ENCODE measurements at places on chromosomes 5 and 9. TPM values are rescaled to one million over a fixed set of nuclear protein-coding genes. Genes with fewer than 3 reads are reported as not detected.
A peak's percentile ranks its signal among the peaks of the same experiment; 100 is the strongest.

The AFAP1L1 gene
- 3.6 TPM for total RNA-seq

The TLX3 gene
- total RNA-seq: not detected

The SLC6A19 gene
- not detected for total RNA-seq

DNA sequence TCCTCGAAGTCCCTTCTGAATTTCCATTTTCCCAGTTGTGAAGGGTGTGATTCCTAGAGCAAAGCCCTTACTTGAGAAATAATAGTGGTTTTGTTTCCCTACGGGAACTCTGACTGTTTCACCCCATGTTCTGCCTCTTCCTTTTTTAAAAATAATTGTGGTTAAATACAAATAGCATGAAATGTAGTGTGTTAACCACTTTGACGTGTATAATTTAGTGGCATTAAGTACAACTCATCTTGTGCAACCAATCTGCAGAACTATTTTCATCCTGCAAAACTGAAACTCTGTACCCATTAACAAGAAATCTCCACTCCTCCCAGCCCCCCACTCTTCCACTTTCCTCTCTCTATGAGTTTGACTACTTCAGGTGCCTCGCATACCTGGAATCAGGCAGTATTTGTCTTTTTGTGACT, 35.6 kb upstream of the HAND1 start:
- no peak for DNase-seq

DNA sequence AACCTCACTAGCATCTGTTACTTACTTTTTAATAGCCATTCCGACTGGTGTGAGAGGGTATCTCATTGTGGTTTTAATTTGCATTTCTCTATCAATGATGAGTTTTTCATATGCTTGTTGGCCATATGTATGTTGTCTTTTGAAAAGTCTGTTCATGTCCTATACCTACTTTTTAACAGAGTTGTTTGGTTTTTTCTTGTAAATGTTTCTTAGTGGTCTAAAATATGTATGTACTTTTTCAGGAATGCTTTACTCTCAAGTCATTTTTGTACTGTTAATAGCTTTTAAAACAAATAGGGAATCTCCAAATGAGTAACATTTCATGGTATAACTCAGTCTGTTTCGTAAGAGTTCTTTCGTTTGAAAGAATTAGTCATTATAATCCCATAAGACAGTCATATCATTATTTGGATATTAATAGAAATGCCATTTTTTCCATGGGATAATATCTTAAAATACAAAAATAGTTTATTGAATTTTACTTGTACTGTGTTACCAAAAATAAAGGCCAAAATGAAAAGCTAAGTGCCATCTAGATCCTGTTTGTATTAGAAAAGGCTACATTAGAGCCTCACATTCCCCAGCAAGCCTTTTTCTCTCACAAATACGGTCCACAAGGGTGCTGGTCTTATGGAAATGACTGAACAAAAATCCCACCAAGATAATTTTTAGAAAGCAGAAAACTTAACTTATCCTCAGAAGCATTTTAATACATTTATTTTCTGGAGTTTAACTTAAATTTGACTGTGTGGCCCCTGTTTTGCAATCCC, 247.7 kb downstream of the PJA2 start:
- no peak for DNase-seq

DNA sequence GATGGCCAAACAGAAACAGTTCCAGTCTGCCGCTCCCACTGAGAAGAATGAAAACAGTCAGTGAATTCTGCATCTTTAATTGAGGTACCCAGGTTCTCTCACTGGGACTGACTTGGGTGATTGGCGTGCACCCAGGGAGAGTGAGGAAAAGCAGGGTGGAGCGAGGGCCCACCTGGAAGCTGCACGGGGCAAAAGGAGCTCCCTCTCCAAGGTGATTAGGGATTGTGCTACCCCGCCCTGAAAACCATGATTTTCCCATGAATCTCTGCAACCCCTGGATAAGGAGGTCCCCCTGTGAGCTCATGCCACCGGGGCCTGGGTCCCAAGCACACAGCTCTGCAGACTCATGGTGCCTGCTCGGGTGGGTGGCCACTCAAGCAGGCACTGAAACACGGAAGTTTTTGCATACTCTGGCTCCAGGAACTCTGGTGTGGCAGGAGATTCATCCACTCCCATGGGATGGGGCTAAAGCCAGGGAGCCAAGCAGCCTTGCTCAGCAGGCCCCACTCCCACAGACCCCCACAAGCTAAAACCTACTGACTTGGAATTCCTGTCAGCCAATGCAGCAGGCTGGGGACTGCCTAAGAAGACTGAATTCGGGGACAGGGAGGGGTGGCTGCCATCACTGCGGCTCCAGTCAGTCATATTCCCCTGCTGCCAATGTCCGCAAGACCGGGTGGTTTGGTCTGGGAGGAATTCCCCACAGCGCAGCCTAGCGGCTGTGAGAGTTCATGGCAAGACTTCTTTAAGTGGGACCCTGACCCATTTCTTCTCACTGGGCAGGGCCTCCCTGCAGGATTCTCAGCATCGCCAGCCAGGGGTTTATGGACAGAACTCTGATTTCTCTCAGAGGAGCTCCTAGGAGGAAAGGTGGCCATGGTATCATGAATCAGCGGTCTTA, 652.2 kb upstream of the RGMB start:
- no peak for DNase-seq

DNA sequence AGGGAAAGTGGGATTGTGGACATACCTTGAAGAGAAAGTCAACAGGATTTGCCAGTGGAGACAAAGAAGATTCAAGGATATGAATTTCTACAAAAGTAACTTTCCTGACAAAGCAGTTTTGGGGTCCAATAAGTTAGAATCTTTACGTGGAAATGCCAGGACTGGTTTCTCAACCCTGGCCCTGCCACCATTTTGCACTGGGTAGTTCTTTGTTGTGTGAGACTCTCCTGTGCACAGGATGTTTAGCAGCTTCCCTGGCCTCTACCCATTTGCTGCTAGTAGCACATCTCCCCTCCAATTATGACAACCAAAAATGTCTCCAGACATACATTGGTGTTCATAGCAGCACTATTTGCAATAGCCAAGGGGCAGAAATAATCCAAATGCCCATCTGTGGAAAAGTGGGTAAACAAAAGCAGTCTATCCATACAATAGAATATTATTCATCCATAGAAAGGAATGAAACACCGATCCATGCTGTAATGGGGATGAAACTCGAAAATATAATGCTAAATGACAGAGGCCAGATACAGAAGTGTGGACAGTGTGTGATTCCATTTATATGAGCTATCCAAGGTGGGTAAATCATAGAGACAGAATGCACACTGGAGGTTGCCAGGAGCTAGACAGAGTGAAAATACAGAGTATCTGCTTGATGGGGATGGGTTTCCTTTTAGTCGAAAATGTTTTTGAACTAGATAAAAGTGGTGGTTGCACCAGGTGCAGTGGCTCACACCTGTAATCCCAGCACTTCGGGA, 91.4 kb downstream of the NSUN2 start:
- DNase-seq: no peak

DNA sequence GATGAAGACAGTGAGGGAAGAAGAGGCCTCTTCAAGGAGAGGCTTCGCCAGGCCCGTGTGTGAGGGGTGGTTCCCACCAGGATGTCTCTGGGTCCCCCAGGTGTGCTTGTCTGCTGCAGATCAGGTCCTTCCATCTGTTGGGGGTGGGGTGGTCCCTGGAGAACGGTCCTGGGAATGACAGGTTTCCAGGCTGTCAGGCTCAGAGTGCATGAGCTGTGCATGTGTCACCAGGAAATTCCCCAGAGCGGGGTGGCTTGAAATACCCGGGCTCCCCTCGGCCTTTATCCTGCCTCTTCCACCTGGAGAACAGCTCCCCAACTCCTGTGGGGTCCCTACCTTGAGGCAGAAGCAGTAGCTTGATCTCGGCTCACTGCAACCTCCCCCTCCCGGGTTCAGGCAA, 118.8 kb downstream of the GAPVD1 start:
- DNase-seq: peak; percentile 15

Data from Caki2 (cell line).